IMR-90 (cell line): ENCODE measurements at places on chromosomes 12 and 14. TPM values are rescaled to one million over a fixed set of nuclear protein-coding genes. Genes with fewer than 3 reads are reported as not detected.

GRCh38 chr14:54337314-54337713 is 59.5 kb upstream of the CDKN3 start:
- H3K4me3 ChIP-seq: no peak overlapping the region
- no peaks in the 10 kb centered on the region for H3K4me1 ChIP-seq
- H3K36me3 ChIP-seq: no peaks in the 10 kb centered on the region
- no peak for DNase-seq
- H3K27ac ChIP-seq: no peak overlapping the region

- DNase-seq: peak; percentile 5
- H3K27ac ChIP-seq: no peak overlapping the region
- no peaks in the 10 kb centered on the region; the same call in 1 of the 2 replicates for H3K27me3 ChIP-seq
- no peaks in the 10 kb centered on the region for H3K4me1 ChIP-seq
These were observed 42.1 kb downstream of the SERPINA3 start for GRCh38 chr14:94654071-94654861.

DNA sequence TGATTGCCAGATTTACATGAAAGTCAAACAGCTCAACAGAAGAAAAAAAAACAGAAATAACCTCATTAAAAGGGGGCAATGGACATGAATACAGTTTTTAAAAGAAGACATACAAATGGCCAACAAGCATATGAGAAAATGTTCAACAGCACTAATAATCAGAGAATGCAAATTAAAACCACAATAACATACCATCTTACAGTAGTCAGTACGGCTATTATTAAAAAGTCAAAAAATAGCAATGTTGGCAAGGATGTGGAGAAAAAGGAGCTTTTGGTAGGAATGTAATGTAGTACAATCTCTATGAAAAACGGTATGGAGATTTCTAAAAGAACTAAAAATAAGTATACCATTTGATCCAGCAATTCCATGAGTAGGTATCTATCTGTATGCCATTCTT is 272.1 kb downstream of the CEP128 start:
- peak; percentile 47 for DNase-seq
- H3K27me3 ChIP-seq: no peaks in the 10 kb centered on the region
- no peak overlapping the region for H3K4me3 ChIP-seq
- no peaks in the 10 kb centered on the region for H3K36me3 ChIP-seq
- H3K4me1 ChIP-seq: peaks cover 5% of the 10 kb centered on the region; the same call in 1 of the 2 replicates
- H3K27ac ChIP-seq: no peak overlapping the region

GRCh38 chr12:22687361-22688076 is 62.5 kb downstream of the ETNK1 start:
- H3K36me3 ChIP-seq: peaks cover 3% of the 10 kb centered on the region; the same call in 1 of the 2 replicates
- no peaks in the 10 kb centered on the region for H3K4me1 ChIP-seq
- no peak overlapping the region for H3K27ac ChIP-seq
- DNase-seq: peak; percentile 77

DNA sequence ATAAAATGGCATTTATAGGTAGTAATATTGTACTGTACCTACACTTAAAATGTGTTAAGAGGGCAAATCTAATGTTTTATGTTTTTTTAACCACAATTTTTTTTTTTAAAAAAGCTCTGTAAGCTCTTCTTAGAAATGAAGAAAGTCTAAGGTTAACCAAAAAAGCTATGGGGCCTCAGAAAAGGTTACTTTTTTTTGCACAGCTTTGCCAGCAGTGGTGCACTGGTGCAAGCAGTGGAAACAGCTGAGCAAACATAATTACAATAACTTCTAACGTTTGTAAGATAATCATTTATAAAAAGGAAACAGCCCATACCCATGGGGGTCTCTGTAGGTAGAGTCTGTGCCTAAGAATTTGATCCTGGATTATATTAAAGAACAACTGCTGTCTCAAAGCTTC is 85.1 kb upstream of the NID2 start:
- H3K36me3 ChIP-seq: no peaks in the 10 kb centered on the region
- H3K4me1 ChIP-seq: no peaks in the 10 kb centered on the region
- H3K27me3 ChIP-seq: peaks cover 25% of the 10 kb centered on the region
- no peak overlapping the region for H3K27ac ChIP-seq
- no peak for DNase-seq
- no peak overlapping the region for H3K4me3 ChIP-seq

- H3K36me3 ChIP-seq: no peaks in the 10 kb centered on the region
- H3K27ac ChIP-seq: no peak overlapping the region
- H3K4me1 ChIP-seq: peaks cover 2% of the 10 kb centered on the region; the same call in 1 of the 2 replicates
- no peak overlapping the region for H3K4me3 ChIP-seq
These were observed 30.9 kb upstream of the MDM2 start for GRCh38 chr12:68776976-68777610.

DNA sequence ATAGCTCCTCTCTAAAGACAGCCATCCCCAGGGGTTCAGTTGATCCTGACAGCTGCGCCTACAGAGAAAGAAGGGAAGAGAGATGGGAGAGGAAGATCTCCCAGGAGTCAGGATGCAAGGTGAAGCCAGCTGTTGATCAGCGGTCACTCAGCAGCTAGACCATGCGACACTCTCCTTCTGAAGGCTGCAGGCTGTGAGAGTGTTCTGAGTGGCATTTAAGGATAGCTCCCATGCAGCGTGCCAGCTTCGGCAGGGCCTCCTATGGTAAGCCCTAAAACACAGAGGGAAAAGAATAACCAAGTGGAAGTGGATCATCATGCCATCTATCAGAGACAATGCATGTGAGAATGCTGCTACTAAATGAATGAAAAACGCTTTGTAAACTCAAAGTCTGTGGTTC is 197.9 kb upstream of the NUDT4 start:
- no peaks in the 10 kb centered on the region for H3K27me3 ChIP-seq
- no peak overlapping the region for H3K27ac ChIP-seq
- H3K4me1 ChIP-seq: peaks cover 20% of the 10 kb centered on the region
- H3K36me3 ChIP-seq: no peaks in the 10 kb centered on the region
- no peak for DNase-seq
- H3K4me3 ChIP-seq: no peak overlapping the region

DNA sequence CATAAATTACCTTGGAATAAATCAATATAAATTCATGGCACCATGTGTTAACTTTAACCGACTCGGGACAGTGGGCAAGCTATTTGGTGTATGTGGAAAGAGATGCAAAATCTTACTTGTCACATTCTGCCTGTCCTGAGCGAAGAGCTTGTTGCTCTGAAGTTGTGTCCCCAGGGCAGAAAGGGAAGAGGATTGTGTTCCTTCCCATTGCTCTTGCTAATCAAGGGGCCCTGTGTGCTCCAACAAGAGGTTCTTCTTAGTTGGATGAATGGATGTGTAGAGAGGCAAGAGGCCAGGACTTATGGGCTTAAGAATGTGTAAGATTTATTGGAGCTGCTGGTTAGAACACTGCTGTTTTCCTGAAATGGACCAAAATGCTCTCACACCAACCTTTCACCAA is 36.5 kb upstream of the FRS2 start:
- no peaks in the 10 kb centered on the region for H3K27me3 ChIP-seq
- no peak for DNase-seq
- no peaks in the 10 kb centered on the region for H3K4me1 ChIP-seq
- no peak overlapping the region for H3K27ac ChIP-seq
- H3K4me3 ChIP-seq: no peak overlapping the region

DNA sequence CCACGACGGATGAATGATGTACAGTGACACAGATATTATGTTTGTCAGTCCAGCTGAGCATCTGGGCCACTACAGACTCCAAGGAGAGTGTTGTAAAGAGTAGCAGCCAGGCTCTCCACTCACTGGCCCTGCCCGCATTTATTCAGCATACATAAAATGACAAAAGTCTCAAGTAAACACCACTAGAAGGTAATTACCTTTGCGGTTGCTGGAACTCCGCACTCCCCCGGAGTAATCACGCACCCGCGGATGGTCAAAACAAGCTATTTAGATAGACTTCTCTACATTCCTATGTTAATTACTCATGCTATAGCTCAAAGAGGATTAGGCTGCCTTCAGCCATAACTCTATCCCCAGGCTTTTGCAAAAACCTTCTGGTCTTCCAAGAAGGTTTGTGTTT is 18.8 kb upstream of the STRAP start:
- H3K4me1 ChIP-seq: peaks cover 5% of the 10 kb centered on the region
- no peaks in the 10 kb centered on the region for H3K36me3 ChIP-seq
- no peak overlapping the region for H3K27ac ChIP-seq
- H3K4me3 ChIP-seq: no peak overlapping the region
- DNase-seq: peak; percentile 29
- H3K27me3 ChIP-seq: no peaks in the 10 kb centered on the region

- H3K4me1 ChIP-seq: no peaks in the 10 kb centered on the region
- H3K27me3 ChIP-seq: no peaks in the 10 kb centered on the region
- H3K36me3 ChIP-seq: no peaks in the 10 kb centered on the region
These were observed 7.6 kb downstream of the PTPRO start for GRCh38 chr12:15329891-15330290.

DNA sequence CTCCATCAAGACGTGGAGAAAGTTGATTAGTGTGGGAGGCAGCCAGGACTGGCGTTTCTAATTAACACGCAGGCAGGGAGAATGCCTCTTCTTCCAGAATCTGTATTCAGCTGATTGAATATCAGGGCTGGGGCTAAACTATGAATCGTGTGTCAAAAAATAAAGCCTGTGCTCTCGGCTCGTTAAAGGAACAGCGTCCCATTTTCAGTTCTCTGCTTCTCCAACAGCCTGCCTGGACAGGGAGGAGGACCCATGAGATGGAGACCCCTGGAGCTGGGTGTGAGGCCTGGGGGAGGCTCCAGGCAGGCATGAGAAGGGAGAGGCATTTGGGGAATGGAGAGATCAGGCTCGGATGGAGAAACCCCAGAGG is 28.6 kb upstream of the LHX5 start:
- peaks cover 4% of the 10 kb centered on the region; the same call in 1 of the 2 replicates for H3K27me3 ChIP-seq
- no peak overlapping the region for H3K4me3 ChIP-seq
- no peak overlapping the region for H3K27ac ChIP-seq
- no peaks in the 10 kb centered on the region for H3K36me3 ChIP-seq
- H3K4me1 ChIP-seq: no peaks in the 10 kb centered on the region

DNA sequence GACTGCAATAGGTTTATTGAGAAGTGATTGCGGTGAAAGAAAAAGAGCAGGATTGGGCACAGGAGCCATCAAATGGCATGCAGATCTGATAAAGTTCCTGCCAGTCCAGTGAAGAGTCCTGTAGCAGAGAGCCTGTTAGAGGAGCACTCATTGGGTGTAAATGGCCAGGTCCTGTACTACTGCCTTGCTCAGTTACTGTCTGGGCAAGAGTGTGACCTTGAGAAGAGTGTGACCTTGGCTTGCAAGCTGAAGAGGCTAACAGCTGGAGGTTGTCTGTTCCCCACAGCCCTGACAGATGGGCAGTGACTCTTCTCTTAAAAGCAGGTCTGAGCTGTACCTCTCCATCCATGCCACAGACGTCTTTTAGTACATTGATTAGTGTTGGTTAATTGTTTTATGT is 148.6 kb upstream of the SLC38A2 start:
- no peaks in the 10 kb centered on the region for H3K27me3 ChIP-seq
- no peak for DNase-seq
- H3K4me1 ChIP-seq: peaks cover 25% of the 10 kb centered on the region
- no peak overlapping the region for H3K4me3 ChIP-seq

DNA sequence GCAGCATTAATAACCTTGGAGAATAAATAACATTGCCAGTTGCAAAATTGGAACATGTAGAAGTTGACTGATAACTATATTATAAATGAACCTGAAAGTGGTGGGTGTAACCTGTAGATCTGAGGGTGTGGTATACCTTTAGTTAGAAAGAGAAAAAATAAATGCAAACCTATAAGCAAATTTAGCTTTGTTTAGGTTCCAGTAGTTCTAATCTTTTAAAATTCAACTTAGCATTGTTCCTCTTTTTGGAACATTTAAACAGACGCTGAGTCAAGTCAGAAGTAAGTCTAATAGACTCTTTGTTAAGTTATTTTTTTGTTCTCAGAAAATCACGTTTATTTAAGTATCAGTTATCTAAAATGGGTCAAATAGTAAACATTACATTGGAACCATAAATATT is 120.0 kb downstream of the DNAI7 start:
- no peak overlapping the region for H3K27ac ChIP-seq
- H3K36me3 ChIP-seq: no peaks in the 10 kb centered on the region
- no peaks in the 10 kb centered on the region for H3K4me1 ChIP-seq
- no peak for DNase-seq

GRCh38 chr12:52121824-52122539 is 42.5 kb downstream of the SMIM41 start:
- H3K36me3 ChIP-seq: no peaks in the 10 kb centered on the region
- peaks cover 5% of the 10 kb centered on the region for H3K27me3 ChIP-seq
- peak; percentile 58 for DNase-seq

DNA sequence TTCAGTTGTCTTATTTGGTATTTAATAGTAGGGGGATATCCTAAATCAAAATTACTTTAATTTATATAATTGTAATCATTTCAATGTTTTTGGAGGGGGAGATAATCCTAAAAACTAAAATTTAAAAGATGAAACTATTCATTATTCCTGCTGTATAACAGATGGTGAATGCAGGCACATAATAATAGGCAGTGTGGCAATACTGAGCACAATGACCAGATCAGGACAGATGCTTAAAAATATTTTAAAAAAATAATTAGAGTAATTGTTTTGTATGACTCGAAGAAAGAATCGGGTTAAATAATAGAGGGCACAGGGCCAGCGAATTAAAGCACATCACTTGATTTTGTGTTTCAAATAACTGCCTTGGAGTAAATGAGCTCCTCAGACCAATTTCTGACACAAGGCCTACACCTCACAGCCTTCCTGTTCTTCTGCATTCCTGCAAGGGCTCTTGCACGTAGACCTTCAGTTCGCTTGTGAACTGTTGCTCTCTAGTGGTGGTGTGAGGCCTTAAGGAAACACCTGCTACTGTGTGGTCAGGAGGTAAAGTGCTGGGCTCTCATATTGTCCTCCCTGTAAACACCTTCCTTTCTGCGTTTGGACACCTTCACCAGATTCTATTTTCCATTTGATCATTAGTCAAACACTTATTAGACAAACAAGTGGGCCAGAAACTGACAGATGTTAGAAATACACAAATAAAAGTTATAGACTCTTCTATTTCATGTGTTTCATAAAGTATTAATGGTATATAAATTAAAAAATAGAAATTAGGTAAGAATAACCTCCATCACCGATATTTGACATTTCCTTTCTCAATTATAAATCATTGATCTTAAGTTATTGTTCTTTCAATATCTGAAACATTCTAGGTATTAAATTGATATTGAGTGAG is 29.3 kb upstream of the KLRF1 start:
- DNase-seq: peak; percentile 56
- H3K4me3 ChIP-seq: no peak overlapping the region
- no peaks in the 10 kb centered on the region for H3K36me3 ChIP-seq
- H3K27me3 ChIP-seq: no peaks in the 10 kb centered on the region
- no peak overlapping the region for H3K27ac ChIP-seq
- no peaks in the 10 kb centered on the region for H3K4me1 ChIP-seq

GRCh38 chr12:130179621-130180020 is 17.4 kb downstream of the FZD10 start:
- H3K4me3 ChIP-seq: no peak overlapping the region
- H3K4me1 ChIP-seq: no peaks in the 10 kb centered on the region

DNA sequence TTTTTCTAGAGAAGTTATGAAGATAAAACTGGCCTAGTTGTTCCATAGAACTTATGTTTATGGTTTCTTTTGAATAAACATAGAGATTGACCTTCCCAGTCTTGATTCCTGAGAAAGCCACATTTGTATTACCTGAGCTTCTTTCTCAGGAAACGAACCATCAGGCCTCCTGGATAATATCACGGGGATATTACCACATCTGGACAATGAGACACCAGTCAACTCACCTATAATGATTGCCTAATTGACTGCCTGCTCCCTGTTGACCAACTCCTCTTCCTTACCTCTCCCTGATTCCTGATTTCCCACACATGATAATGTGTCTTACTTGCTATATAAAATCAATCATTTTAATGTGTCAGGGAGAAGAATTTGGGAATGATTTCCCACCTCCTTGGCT is 822.7 kb downstream of the LRFN5 start:
- no peak overlapping the region for H3K27ac ChIP-seq
- H3K4me3 ChIP-seq: no peak overlapping the region
- no peaks in the 10 kb centered on the region for H3K4me1 ChIP-seq

BCL2L2 gene
- total RNA-seq: 14.5 and 16.9 TPM in 2 replicates

PPP4R3A gene
- total RNA-seq: 28.9 and 46.4 TPM in 2 replicates

SLC10A1 gene
- total RNA-seq: not detected in 2 replicates

RGS6 gene
- not detected in 2 replicates for total RNA-seq

NFE2 gene
- total RNA-seq: 0.18 and 0.28 TPM in 2 replicates

GPD1 gene
- 0.18 TPM in 1 of 2 replicates, not detected in the other for total RNA-seq

C1R gene
- total RNA-seq: 19.4 and 38.4 TPM in 2 replicates

ARMH4 gene
- 4.4 and 5.6 TPM in 2 replicates for total RNA-seq
